Activated CD4-positive, alpha-beta T cell treated with anti-CD3 and anti-CD28 coated beads, Interleukin-10, Interleukin-2, amounts not matched to agents 100 ng/mL and 50 ng/mL, durations not matched to agents 16 hours and 8 hours (primary cell): ENCODE measurements at places on chromosomes 3 and 15.
A peak's percentile ranks its signal among the peaks of the same experiment; 100 is the strongest.

GRCh38 chr3:140051019-140051957, 116.3 kb downstream of the CLSTN2 start:
- DNase-seq: no peak

DNA sequence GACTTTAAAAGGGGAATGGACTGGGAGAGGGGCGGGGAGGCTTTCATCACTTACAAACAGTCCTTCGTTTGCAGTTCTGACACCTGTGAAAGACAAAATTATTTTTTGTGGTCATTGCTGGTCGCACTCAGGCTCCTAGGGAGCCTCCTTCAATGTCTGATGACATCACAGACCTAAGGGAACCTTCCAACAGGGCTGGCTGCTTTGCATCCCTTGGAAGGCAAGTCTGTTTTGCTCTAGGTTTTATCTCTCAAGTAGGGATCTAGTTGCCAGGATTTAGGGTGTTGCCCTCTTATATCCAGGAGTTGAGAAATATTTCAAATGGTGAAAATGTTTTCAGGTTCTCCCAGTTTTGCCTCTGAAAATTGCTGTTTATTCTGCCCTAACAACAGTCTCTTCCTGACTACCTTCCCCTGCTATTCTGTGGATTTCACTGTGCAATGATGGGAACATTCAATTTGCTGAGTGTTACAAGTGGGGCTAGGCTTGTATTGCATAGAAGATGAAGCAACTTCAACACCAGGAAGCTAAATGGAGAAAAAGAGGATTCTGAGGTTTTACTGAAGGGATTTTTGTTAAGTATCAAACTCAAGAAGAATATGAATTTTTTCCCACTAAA, 75.9 kb upstream of the ARRDC4 start:
- DNase-seq: no peak

- DNase-seq: peak; percentile 54
Measured at GRCh38 chr3:179149406-179149867, 1.3 kb downstream of the PIK3CA start.

- peak; percentile 19 for DNase-seq
Measured at GRCh38 chr15:60843482-60843881, 364.5 kb upstream of the ICE2 start.

DNA sequence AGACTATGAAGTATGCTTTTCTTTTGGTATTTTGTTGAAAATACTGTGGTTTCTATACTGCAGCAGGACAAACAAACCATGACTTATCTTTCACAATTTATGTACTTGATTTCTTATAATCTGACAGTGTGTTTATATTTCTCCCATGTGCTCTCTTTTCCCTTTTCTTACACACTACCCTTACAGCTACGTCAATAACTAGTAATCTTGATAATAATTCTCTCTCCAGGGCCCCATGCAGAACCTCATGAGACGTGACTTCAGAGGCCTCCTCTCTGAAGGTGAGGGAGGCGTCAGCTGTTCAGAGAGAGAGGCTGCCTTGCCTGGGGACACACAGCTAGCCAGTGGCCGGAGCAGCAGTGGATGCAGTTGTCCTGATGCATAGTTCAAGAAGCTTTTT, 35.9 kb downstream of the KY start:
- DNase-seq: no peak

- DNase-seq: no peak
Measured at GRCh38 chr15:93587059-93587521, 498.1 kb upstream of the RGMA start.

GRCh38 chr3:48518638-48519276, 14.8 kb upstream of the SHISA5 start:
- DNase-seq: no peak

DNA sequence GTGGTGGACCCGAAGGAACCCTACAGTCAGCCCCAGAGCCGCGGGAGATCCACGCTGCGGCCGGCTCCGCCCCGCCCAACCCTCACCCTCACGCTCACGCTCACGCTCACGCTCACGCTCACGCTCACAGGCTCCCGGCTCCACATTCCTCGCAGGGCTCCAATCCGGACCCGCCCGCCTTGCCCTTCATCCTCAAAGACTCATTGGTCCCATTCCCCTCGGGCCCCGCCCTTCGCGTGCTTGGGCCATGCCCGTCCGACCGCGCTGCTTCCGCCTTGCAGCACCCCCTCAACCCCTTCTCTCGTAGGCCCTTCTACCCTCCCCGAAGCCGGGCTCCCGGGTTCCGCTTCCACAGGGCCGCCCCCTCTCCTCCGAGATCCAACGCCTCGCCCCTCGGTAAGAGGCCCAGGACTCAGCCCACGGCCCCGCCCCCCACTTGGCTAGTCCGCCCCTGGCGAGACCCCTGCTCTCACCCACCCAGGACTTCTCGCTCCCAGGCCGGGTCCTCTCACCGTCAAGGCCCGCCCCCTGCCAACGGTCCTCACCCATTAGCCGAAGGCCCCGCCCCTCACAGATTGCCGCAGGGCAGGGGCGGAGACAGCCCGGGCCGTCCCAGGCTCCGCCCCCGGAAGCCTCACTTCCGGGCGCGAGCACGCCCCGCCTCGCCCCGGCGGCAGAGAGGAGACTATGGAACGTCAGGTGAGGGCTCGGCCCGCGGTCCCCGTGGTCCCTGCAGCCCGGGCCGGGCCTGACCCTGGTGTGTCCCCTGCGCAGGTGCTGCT, at the start of gene APEH:
Gene APEH, plus strand, starts transcription at position 637 of the 782 bp plus-strand sequence. Its CDS starts 51 bp downstream, at position 688.
- DNase-seq: peak; percentile 100

DNA sequence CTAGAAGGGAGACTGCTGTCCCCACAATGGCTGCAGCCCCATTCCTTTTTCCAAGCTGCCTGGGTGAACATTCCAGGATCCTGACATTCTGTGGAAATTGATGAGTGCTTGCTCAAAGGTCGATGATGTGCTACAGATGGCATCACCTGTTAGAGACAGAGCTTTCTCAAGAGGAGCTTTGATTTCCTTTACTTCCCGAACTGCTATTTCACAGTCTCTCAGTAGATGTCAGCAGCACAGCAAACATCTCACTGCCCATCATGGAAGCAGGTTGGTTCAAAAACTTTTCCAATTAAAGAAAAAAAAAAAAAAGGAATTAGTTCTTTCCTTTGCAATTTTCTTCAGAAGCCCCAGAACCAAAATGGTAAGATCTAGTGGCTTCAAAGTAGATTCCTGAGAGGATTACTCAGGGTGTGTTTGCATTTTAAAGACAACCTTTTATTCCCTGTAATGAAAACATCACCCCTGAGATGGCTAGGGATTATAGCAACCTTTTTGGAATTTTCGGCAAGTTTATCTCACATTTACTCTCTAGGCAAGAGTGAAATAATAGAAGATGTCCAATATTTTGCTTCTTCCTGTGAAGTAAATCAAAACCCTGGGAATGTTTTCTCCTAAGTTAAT, 44.8 kb downstream of the POLR2M start:
- DNase-seq: no peak

- no peak for DNase-seq
Measured at GRCh38 chr15:95687061-95687460, 643.4 kb upstream of the NR2F2 start.

- DNase-seq: no peak
Measured at GRCh38 chr3:176796371-176796770, 400.9 kb downstream of the TBL1XR1 start.

DNA sequence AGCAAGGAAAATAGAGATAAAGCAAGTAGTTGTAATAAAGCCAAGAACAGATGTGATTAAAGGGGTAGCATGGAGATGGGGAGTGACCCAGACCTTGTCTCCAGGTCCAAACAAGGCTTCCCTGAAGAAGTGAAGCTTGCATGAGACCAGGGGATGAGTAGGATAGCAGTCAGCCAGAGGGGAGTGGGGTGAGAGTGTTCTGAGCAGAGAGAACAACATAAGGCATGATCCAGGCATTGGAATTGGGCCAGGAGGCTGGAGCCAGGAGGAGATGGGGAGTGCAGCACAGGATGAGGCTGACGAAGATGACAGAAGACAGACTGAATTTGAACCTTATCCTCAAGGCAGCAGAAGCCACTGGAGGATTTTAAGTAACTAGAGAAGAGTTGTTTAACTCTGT, 7.2 kb downstream of the TMOD2 start:
- DNase-seq: no peak

DNA sequence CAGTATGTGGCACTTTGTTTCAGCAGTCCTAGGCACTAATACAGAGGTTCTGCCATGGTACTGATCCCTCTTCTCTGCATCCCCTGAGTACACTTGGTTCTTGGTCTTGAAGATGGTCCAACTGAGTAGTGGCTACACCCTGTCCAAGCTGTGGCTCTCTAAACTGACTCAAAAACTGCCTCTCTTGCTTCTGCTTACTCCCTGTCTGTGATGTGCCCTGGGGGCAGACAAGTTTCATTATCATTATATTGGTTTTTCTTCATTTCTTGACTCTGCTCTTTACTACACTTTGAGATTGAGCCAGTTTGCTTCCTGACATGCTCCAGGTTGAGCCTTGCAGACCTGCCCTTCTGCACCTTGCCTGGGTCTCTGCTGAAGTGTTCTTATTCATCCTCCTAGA, 18.9 kb upstream of the ST3GAL6 start:
- DNase-seq: no peak

GRCh38 chr15:39296955-39297354, 283.9 kb upstream of the THBS1 start:
- no peak for DNase-seq

- DNase-seq: no peak
Measured at GRCh38 chr3:119456469-119456868, 6.9 kb downstream of the TMEM39A start.

DNA sequence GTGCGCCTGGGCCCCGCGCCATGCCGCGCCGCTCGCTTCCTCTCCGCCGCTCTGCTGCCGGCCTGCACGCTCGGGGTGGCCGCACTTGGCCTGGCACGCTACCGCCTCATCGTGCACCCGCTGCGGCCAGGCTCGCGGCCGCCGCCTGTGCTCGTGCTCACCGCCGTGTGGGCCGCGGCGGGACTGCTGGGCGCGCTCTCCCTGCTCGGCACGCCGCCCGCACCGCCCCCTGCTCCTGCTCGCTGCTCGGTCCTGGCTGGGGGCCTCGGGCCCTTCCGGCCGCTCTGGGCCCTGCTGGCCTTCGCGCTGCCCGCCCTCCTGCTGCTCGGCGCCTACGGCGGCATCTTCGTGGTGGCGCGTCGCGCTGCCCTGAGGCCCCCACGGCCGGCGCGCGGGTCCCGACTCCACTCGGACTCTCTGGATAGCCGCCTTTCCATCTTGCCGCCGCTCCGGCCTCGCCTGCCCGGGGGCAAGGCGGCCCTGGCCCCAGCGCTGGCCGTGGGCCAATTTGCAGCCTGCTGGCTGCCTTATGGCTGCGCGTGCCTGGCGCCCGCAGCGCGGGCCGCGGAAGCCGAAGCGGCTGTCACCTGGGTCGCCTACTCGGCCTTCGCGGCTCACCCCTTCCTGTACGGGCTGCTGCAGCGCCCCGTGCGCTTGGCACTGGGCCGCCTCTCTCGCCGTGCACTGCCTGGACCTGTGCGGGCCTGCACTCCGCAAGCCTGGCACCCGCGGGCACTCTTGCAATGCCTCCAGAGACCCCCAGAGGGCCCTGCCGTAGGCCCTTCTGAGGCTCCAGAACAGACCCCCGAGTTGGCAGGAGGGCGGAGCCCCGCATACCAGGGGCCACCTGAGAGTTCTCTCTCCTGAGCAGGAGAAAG, 951 bp downstream of the GPR62 start:
- peak; percentile 44 for DNase-seq

DNA sequence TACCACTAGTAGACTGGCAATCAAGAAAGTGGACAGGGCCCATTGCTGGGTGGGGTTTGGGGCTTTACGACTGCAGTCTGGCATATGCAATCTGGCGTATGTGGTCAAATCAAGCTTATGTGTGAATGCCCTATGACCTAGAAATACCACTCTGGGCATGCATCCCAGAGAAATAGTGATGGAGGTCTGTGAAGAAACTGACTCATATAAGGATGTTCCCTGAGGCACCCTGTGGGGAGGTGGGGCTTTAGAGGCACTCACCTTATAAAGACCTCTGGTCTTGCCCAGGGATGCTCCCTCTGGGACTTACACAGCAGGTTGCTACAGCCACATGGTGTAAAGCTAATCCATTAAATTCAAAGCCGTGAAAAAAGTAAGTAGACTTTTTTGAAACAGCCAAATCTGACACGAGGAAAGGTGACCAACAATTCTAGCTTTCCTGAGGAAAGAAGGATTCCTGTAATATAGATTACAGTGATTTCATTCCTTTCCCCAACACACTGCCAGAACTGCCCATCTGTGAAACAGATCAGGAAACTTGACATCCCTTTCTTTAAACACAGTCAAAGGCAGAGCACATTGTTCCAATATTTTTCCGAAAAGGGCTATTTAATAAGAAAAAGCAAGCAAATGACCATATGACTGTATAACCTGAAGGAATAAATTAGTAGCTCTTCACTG, 13.6 kb downstream of the RARRES1 start:
- DNase-seq: no peak

DNA sequence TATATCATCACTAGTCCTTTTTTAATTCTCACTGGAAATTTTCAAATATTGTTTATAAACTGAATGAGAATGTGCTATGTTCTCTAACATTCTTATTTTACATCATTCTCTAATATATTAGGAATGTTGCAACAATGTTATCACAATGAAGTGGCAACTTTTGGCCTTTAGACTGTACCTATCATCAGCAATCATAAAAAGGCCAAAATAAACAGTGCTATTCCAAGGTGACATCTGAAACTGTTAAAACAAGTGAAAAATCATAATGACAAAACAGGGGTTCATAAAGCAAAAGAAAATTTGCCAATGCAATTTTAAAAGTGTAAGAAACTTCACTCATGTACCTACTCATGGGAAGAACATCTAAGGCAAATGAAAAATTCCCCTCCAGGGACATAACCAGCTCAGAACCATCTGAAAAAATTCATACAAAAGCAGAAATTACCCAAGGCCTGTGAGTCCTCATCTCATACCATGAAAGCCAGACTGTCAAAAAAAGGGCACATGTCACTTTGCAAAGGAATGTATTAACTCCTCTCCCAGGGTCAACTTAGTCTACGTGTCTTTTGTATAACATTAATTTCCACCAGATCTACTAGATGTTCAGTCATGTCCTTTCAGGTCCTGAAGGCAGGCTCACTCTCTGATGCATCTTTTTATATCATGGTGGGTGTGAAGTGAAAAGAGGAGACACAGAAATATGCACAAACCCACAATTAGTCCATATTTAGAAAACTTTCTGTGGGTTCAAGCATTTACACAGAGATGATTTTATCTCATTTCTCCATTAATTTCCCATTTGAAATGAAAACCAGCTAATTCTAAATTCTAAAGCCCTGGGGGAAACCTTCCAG, 211.9 kb downstream of the CBLB start:
- no peak for DNase-seq

- no peak for DNase-seq
Measured at GRCh38 chr3:144127014-144127413, 155.4 kb downstream of the DIPK2A start.

- DNase-seq: peak; percentile 53
Measured at GRCh38 chr3:152352554-152352953, 83.8 kb downstream of the MBNL1 start.

DNA sequence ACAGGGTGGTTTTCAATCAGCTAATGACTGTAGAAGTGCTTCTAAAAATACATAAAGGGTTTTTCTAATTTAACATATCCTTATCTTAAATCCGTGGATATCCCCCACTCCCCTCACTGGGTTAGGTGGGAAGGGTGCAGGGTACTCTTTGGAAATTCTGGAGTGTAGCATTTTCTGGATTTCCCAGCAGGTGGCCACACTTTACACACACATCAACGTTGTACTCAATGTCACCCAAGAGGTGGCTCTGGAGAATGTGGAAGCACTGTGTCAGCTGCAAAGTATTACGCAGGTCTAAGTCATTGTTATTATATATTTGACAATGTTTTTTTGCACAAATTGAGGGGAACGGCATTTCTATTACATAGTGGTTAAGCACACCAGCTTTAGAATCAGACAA, 168.8 kb downstream of the CHDH start:
- DNase-seq: no peak

GRCh38 chr3:56621681-56622080, 61.4 kb downstream of the TASOR start:
- DNase-seq: no peak

- peak; percentile 10 for DNase-seq
Measured at GRCh38 chr3:156760333-156760732, 65.8 kb upstream of the LEKR1 start.
